Smooth muscle cell of the pulmonary artery (primary cell): ENCODE measurements at places on chromosomes 12 and 14. TPM values are rescaled to one million over a fixed set of nuclear protein-coding genes. Genes with fewer than 3 reads are reported as not detected.

Gene FAR2
- 2.9 and 10.7 TPM in 2 replicates for total RNA-seq

Gene ALG10
- total RNA-seq, result 7.1 and 9.2 TPM in 2 replicates

Gene GPRC5D
- 0.13 TPM in 1 of 2 replicates, not detected in the other for total RNA-seq

Gene CS
- 133 and 159 TPM in 2 replicates for total RNA-seq

Gene NKX2-1
- total RNA-seq, result not detected in 2 replicates

Gene PLEKHH1
- total RNA-seq, result 0.20 and 0.36 TPM in 2 replicates

Gene ZFHX2
- total RNA-seq, result 0.52 and 0.83 TPM in 2 replicates

Gene FGF23
- not detected in 2 replicates for total RNA-seq

Gene AMN1
- 14.9 and 16.2 TPM in 2 replicates for total RNA-seq

Gene MBD6
- 8.2 and 15.3 TPM in 2 replicates for total RNA-seq
